ENCODE measurements at places on chromosomes 1 and 21.
A peak's percentile ranks its signal among the peaks of the same experiment; 100 is the strongest.

DNA sequence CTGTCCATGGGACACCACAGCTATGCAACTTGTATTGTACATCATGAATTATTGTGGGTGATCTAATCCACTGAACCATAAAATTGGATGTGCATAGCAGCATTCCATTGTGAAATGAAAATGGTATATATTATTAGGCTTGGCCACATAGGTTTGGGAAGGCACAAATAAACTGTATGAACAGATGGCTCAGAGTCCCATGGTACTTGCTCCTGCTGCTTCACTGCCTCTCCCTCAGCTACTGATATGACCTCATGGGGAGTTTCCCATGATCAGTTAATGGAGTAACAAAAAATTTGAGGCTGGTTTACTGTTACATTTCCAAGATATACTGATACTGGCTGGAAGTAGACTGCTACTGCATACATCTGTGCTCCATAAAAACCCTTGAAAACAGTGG lies 152.7 kb upstream of the NEGR1 start:
- DNase-seq: peak; percentile 47

GRCh38 chr1:193707271-193708021 lies 521.0 kb upstream of the B3GALT2 start:
- peak; percentile 65 for DNase-seq

GRCh38 chr1:154769193-154769895 lies 100.7 kb downstream of the KCNN3 start:
- DNase-seq: no peak

DNA sequence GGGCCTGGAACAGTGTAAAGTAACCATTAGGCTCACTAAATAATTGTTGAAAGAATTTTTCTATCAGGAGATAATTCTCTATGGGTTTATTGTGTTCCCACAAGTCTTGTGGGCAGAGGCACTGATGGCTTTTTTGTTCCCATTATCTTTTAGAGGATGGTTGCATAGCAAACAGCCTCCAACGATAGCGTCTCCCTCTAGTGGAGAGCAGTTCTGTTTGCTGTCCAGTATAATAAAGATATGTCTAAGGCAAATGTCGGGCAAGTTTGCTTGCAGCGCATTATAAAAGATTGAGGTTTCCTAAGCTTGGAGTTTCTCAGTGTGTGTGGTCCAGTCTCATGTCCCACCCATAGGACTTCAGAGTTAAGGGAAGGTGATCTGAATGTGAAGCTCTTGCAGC lies 1.3 kb upstream of the SLC6A17 start:
- peak; percentile 13 for DNase-seq

DNA sequence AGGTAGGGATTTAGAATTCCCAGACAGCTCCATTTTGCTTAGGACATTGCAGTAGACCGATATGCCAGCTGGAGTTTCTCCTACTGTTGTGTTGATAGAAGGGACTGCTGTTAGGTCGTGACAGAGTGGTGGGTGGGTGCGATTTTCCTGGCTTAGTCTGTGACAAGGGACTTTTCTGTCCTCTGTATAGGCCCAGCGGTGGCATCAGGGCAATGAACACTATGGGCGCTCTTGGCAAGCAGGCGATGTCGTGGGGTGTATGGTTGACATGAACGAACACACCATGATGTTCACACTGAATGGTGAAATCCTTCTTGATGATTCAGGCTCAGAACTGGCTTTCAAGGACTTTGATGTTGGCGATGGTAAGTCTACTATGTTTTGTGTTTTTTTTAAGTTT lies 321.8 kb downstream of the ZP4 start:
- DNase-seq: no peak

GRCh38 chr1:180199018-180199417 lies 31.0 kb upstream of the LHX4 start:
- no peak for DNase-seq

DNA sequence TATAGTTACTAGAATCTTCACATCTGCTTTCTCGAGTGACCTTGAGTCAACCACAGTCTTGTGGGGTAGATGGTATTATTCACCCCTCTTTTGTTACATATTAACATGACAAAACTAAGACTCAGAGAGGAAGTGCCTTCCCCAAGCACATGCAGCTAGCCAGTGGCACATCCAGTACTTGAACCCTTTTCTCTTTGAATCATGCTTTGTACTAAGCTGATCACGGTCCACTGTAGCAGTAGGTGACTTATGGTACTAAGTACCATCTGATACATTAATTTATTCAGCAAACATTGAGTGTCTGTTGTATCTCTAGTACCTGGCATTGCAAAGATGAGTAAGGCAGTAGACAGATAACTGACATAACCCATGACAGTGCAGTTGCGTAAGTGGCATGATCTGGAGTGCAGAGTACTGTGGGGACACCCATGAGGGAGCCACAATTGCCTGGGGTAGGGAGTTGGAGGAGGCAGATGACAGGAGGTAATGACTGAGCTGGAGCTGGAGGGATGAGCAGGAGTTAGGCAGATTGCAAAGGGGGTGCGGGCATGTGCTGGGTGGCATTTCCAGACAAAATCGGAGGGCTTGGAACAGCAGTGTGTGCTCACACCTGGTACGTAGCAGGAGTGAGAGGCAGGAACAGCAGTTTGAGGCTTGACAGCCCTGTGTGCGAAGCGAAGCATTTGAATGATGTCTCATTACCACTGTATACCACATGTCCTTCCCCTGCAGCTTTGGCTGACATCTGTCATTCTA lies 29.8 kb downstream of the UCK2 start:
- DNase-seq: no peak

GRCh38 chr1:172390301-172390682 lies 30.2 kb upstream of the C1orf105 start:
- DNase-seq: no peak

DNA sequence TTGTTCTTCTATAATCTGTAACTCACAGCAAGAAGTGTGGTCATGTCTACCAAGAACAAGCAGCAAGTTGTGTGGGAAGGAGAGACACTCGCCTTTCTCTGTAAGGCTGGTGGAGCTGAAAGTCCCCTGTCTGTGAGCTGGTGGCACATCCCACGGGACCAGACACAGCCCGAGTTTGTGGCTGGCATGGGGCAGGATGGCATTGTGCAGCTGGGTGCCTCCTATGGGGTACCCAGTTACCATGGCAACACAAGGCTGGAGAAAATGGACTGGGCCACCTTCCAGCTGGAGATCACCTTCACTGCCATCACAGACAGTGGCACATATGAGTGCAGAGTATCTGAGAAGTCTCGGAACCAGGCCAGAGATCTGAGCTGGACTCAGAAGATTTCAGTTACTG lies 15.5 kb downstream of the CD101 start:
- no peak for DNase-seq

- no peak for DNase-seq
Observed at GRCh38 chr1:25677193-25677773, 60.7 kb downstream of the MAN1C1 start.

Data from adipocyte (in vitro differentiated cells).